ENCODE measurements at places on chromosomes 5 and 9. TPM values are rescaled to one million over a fixed set of nuclear protein-coding genes. Genes with fewer than 3 reads are reported as not detected.

Gene TICAM2
- total RNA-seq, result 6.1 TPM

Gene FAM221B
- not detected for total RNA-seq

Gene OTP
- total RNA-seq, result not detected

Gene SH3GL2
- total RNA-seq, result not detected

Gene MCC
- 0.45 TPM for total RNA-seq

Gene BHMT2
- not detected for total RNA-seq

Gene ANKRD31
- 0.22 TPM for total RNA-seq

Gene DCANP1
- total RNA-seq, result not detected

Gene TRMT10B
- total RNA-seq, result 12.1 TPM

Gene TAF1L
- total RNA-seq, result not detected

Gene DRD1
- not detected for total RNA-seq

Gene ACTBL2
- total RNA-seq, result not detected
